ENCODE measurements at places on chromosomes 7 and 10. TPM values are rescaled to one million over a fixed set of nuclear protein-coding genes. Genes with fewer than 3 reads are reported as not detected.

DNA sequence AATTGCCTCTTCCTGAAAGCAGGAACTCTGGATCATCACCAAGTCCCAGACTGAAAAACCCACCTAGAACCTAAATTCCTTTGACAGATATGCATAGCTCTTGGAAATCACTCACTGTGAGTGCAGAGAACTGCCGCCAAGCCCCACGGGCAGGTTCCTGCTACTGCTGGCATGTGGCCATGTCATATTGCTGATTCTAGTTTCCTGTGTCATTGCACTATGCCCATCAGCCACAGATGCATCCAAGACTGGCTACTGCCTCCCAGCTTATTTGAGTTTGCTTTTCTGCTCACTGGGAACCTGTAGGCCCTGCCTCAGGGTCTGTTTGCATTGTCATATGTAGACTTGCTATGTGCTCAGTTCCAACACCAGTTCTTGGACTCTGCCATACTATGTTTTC lies 786.0 kb downstream of the GRID1 start:
- H3K36me3 ChIP-seq = no peaks in the 10 kb centered on the region
- no peak overlapping the region for H3K27ac ChIP-seq
- H3K4me1 ChIP-seq = no peaks in the 10 kb centered on the region
- no peak overlapping the region for H3K4me3 ChIP-seq
- DNase-seq = no peak

GRCh38 chr7:95897557-95898251 lies 125.3 kb downstream of the DYNC1I1 start:
- H3K4me3 ChIP-seq = no peak overlapping the region
- no peaks in the 10 kb centered on the region for H3K36me3 ChIP-seq
- H3K4me1 ChIP-seq = no peaks in the 10 kb centered on the region
- no peak overlapping the region for H3K27ac ChIP-seq

GRCh38 chr7:153097511-153098201 lies 338.1 kb downstream of the ACTR3B start:
- H3K4me1 ChIP-seq = no peaks in the 10 kb centered on the region
- H3K27ac ChIP-seq = no peak overlapping the region
- no peak for DNase-seq
- no peaks in the 10 kb centered on the region for H3K27me3 ChIP-seq

GRCh38 chr10:15487376-15487775 lies 116.3 kb upstream of the FAM171A1 start:
- H3K4me3 ChIP-seq = no peak overlapping the region
- peaks cover 24% of the 10 kb centered on the region for H3K4me1 ChIP-seq
- no peaks in the 10 kb centered on the region for H3K36me3 ChIP-seq
- no peak overlapping the region for H3K27ac ChIP-seq

GRCh38 chr7:142711746-142712616 lies 37.3 kb upstream of the PRSS1 start:
- DNase-seq = peak; percentile 48
- no peaks in the 10 kb centered on the region for H3K4me1 ChIP-seq
- no peak overlapping the region for H3K27ac ChIP-seq
- no peaks in the 10 kb centered on the region for H3K27me3 ChIP-seq
- H3K36me3 ChIP-seq = no peaks in the 10 kb centered on the region

Gene GNGT1
- polyA plus RNA-seq = not detected

- H3K27me3 ChIP-seq = no peaks in the 10 kb centered on the region
- H3K36me3 ChIP-seq = no peaks in the 10 kb centered on the region
- DNase-seq = peak; percentile 57
- no peaks in the 10 kb centered on the region for H3K4me1 ChIP-seq
- no peak overlapping the region for H3K27ac ChIP-seq
- no peak overlapping the region for H3K4me3 ChIP-seq
These were observed 384.2 kb upstream of the LRGUK start for GRCh38 chr7:133742709-133743538.

- no peaks in the 10 kb centered on the region for H3K4me1 ChIP-seq
- no peaks in the 10 kb centered on the region for H3K36me3 ChIP-seq
- no peak overlapping the region for H3K27ac ChIP-seq
- H3K4me3 ChIP-seq = no peak overlapping the region
- no peak for DNase-seq
These were observed 138.2 kb downstream of the ELMO1 start for GRCh38 chr7:37310327-37311080.

GRCh38 chr10:1363446-1364121 lies 307.4 kb downstream of the WDR37 start:
- no peak overlapping the region for H3K27ac ChIP-seq
- H3K4me1 ChIP-seq = no peaks in the 10 kb centered on the region
- no peak overlapping the region for H3K4me3 ChIP-seq
- no peaks in the 10 kb centered on the region for H3K36me3 ChIP-seq

DNA sequence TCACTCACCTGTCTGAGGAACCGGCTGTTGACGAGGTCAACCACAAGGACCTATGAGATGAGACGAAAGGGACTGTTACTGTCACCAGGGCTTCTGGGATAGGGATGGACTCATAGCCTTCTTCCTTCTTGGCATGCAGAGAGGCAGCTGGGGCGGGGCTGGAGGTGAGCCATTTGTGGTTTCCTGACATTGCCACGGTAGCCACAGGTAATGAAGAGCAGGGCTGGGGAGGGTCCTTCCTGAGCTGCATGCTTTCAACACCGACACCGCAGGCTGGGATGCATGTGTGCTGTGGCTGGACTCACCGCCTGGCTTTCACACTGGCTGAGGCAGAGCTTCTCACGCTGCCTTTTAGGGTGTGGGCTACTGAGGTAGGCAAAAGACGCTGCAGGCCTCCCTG lies 46.4 kb upstream of the MKRN1 start:
- peak; percentile 60 for DNase-seq
- no peaks in the 10 kb centered on the region for H3K36me3 ChIP-seq
- H3K4me3 ChIP-seq = no peak overlapping the region
- no peaks in the 10 kb centered on the region for H3K27me3 ChIP-seq
- no peak overlapping the region for H3K27ac ChIP-seq

DNA sequence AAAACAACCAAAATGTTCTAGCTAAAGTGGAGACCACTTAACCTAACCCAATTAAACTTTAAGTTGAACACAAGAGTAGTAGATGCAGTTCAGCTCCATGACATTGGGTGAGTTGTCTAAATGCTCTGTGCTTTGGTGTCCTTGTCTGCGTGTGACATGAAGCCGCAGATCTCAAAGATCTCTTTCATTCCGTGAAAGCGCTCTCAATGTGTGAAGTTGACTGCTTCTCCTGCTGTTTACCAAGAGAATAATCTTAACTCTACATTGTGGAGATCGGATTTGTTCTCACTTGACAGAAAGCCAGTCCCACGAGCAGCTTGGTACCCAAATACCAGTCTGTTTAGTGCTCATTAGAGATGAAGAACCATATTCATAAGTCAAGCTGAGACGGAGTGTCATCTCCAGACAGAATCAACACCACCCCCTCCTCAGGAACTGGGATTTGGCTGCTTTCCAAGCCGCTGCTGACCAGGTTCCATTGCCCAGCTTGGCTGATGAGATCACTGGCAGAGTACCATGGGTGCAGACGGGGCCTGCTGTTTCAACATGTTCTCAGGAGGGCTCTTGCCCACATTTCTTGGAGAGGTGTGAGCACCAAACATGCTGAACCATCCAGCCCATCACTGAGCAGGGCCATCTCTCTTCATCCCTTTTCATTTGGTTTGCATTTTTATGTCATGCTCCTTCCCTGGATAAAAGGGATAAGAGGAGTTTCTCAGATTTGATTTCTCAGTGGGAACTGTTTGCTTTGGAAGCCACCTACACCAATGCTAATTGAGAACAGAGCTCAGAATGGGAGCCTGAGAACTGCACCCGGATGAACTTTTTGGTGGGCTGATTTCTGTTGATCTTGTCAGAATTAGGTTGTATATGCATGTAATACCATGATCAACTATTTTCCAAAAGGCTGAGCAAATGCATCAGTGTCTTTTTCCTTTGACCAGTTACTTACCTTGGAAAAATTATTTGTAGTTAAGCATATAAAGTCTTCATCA lies 95.8 kb upstream of the AGBL3 start:
- DNase-seq = peak; percentile 63
- peaks cover 10% of the 10 kb centered on the region for H3K36me3 ChIP-seq
- peaks cover 64% of the 10 kb centered on the region for H3K4me1 ChIP-seq
- H3K27ac ChIP-seq = peak overlapping the region; percentile 75
- no peaks in the 10 kb centered on the region for H3K27me3 ChIP-seq

DNA sequence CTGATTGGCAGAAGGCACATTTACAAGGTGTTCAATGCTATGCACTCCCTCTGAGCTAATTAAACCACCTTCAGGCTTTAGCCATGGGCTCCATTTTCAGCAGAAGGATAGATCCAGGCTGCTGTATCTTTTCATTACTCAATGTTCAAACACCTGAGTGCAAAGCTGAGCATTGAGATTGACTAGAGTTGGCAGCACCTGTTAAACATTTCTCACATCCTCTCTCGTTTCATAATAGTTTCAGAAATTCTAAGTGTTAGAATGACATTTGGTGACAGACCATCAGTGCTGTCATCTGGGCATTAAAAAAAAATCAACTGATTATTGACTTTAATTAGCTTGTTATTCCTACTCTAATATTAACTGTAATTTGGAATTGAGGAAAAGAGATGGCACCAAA lies 187.1 kb upstream of the SEMA3E start:
- no peak overlapping the region for H3K4me3 ChIP-seq
- no peaks in the 10 kb centered on the region for H3K36me3 ChIP-seq
- no peaks in the 10 kb centered on the region for H3K4me1 ChIP-seq
- no peaks in the 10 kb centered on the region for H3K27me3 ChIP-seq

- peak; percentile 78 for DNase-seq
- H3K4me1 ChIP-seq = no peaks in the 10 kb centered on the region
- no peaks in the 10 kb centered on the region for H3K36me3 ChIP-seq
These were observed 243.1 kb upstream of the AOAH start for GRCh38 chr7:36967387-36967786.

GRCh38 chr7:2350861-2351260 lies 3.8 kb upstream of the EIF3B start:
- H3K27me3 ChIP-seq = no peaks in the 10 kb centered on the region
- no peaks in the 10 kb centered on the region for H3K36me3 ChIP-seq
- no peak overlapping the region for H3K4me3 ChIP-seq
- no peak overlapping the region for H3K27ac ChIP-seq
- DNase-seq = no peak

- no peak for DNase-seq
- peaks cover 8% of the 10 kb centered on the region for H3K4me1 ChIP-seq
- H3K27me3 ChIP-seq = no peaks in the 10 kb centered on the region
These were observed 106.6 kb upstream of the COL1A2 start for GRCh38 chr7:94288096-94288495.

Gene PODXL
- 33.6 TPM for polyA plus RNA-seq

DNA sequence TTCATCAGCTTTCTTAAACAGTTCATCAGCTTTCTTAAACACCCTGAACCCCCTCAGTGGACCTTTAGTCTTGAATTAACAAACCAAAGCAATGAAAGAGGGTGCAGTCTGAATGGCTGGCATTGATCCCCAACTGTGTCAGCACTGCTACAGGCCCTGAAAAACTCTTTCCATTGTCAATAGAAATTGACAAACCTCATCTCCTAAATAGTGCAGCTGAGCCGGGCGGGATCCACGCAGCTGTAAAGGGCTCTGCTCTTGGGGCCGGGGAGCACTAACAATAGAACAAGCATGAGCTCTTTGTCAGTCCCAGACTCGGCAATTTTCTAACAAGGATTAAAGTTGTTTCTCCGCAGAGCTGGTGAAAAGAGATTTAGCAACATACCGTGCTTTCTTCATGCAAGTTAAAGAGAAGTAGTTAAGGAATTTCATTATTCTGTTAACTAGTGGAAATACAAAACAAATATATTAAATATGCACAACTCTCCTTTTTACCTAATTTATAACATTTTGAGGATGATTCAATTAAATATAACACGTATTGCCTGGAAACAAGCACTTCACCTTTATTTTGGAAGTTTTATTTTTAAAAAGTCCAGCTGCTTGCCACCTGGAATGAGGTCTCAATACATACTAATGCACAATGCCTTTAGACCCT lies 24.7 kb upstream of the FEZF1 start:
- H3K4me3 ChIP-seq = no peak overlapping the region
- H3K27me3 ChIP-seq = 0 out of 2 replicates have a peak, but pooled peaks cover 5% of the 10 kb centered on the region
- no peaks in the 10 kb centered on the region for H3K36me3 ChIP-seq
- no peak overlapping the region for H3K27ac ChIP-seq
- no peaks in the 10 kb centered on the region for H3K4me1 ChIP-seq

Gene SNX10
- 0.60 TPM for polyA plus RNA-seq

Measured in GM23248 (cell line).